ENCODE measurements at places on chromosomes 13 and 19. TPM values are rescaled to one million over a fixed set of nuclear protein-coding genes. Genes with fewer than 3 reads are reported as not detected.

KASH5 gene
- total RNA-seq, result not detected

FGF14 gene
- 0.05 TPM for total RNA-seq

PPP1R13L gene
- 67.2 TPM for total RNA-seq

SHANK1 gene
- total RNA-seq, result 0.65 TPM

DHDH gene
- not detected for total RNA-seq

C5AR1 gene
- total RNA-seq, result 3.7 TPM

ZSWIM4 gene
- total RNA-seq, result 10.6 TPM

NEK5 gene
- 0.68 TPM for total RNA-seq

LRRC63 gene
- 0.15 TPM for total RNA-seq

CEP89 gene
- total RNA-seq, result 29.8 TPM

CEACAM7 gene
- not detected for total RNA-seq

PSG5 gene
- not detected for total RNA-seq

CATSPERD gene
- total RNA-seq, result not detected

ODAD3 gene
- total RNA-seq, result 0.68 TPM

ZNF154 gene
- 15.7 TPM for total RNA-seq

BRCA2 gene
- 4.4 TPM for total RNA-seq

FOSB gene
- 43.8 TPM for total RNA-seq

CTXN1 gene
- 21.8 TPM for total RNA-seq

DAPK3 gene
- total RNA-seq, result 170 TPM

URAD gene
- total RNA-seq, result not detected

NECTIN2 gene
- total RNA-seq, result 120 TPM

CEACAM19 gene
- total RNA-seq, result 6.5 TPM

CRX gene
- not detected for total RNA-seq

PEAK3 gene
- 0.38 TPM for total RNA-seq

SLC25A41 gene
- total RNA-seq, result 0.20 TPM

KANK3 gene
- total RNA-seq, result 1.2 TPM

CKM gene
- not detected for total RNA-seq

CYSLTR2 gene
- not detected for total RNA-seq

TMEM59L gene
- total RNA-seq, result 4.4 TPM

ADGRE2 gene
- total RNA-seq, result 1.6 TPM

CYP4F12 gene
- total RNA-seq, result not detected

ZNF45 gene
- total RNA-seq, result 15.5 TPM

ZNF575 gene
- total RNA-seq, result 5.1 TPM

DOHH gene
- 9.9 TPM for total RNA-seq

CLEC11A gene
- 5.4 TPM for total RNA-seq

ZNF418 gene
- total RNA-seq, result 6.7 TPM

SIGLEC14 gene
- not detected for total RNA-seq

ZSCAN4 gene
- not detected for total RNA-seq

EFNA2 gene
- total RNA-seq, result 7.0 TPM

CGB2 gene
- not detected for total RNA-seq

C1QTNF9B gene
- total RNA-seq, result not detected

ARID3A gene
- total RNA-seq, result 10.0 TPM

LRCH1 gene
- total RNA-seq, result 14.4 TPM

MISP gene
- total RNA-seq, result 2.2 TPM

SIGLEC5 gene
- total RNA-seq, result not detected

NLRP4 gene
- not detected for total RNA-seq

ZNF415 gene
- total RNA-seq, result 6.2 TPM

SLITRK1 gene
- 0.05 TPM for total RNA-seq

CLEC4G gene
- not detected for total RNA-seq

ZNF429 gene
- total RNA-seq, result 6.7 TPM

KMT5C gene
- total RNA-seq, result 9.7 TPM

Measured in chondrocyte (in vitro differentiated cells).